ENCODE measurements at places on chromosomes 1 and 21. TPM values are rescaled to one million over a fixed set of nuclear protein-coding genes. Genes with fewer than 3 reads are reported as not detected.

ACTL8 gene
- not detected for total RNA-seq

SPATC1L gene
- 14.1 TPM for total RNA-seq

HP1BP3 gene
- total RNA-seq, result 225 TPM

CELA3A gene
- not detected for total RNA-seq

RWDD3 gene
- 17.6 TPM for total RNA-seq

YTHDF2 gene
- total RNA-seq, result 56.5 TPM

TMEM52 gene
- 0.90 TPM for total RNA-seq

LIN28A gene
- not detected for total RNA-seq

SPRR2E gene
- not detected for total RNA-seq

LCE1D gene
- not detected for total RNA-seq

LCE2C gene
- total RNA-seq, result not detected

HCN3 gene
- total RNA-seq, result 4.3 TPM

CFH gene
- total RNA-seq, result 24.0 TPM
